Neural crest cell (in vitro differentiated cells): ENCODE measurements at places on chromosomes 5 and 9.

GRCh38 chr9:87827341-87827740 is 55.3 kb upstream of the SPATA31E1 start:
- DNase-seq, result no peak

DNA sequence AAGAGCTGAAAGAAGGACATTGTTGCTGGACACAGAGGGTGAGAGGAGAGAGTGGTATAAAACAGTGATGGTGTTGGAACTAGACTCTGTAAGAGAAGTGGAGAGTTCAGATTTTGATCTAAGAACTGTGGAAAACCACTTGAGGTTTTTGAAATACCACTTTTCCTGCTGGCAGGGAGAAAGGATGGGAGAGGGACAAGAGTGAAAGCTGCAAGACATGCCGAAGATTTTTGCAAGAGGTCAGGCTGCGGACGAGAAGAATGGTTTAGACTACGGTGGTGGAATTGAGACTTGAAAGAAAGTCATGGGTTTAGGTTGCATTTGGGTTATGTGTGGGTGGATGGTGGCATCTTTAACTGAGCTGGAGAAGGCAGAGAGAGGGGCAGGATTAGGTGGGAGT is 202.2 kb upstream of the RPS23 start:
- no peak for DNase-seq

DNA sequence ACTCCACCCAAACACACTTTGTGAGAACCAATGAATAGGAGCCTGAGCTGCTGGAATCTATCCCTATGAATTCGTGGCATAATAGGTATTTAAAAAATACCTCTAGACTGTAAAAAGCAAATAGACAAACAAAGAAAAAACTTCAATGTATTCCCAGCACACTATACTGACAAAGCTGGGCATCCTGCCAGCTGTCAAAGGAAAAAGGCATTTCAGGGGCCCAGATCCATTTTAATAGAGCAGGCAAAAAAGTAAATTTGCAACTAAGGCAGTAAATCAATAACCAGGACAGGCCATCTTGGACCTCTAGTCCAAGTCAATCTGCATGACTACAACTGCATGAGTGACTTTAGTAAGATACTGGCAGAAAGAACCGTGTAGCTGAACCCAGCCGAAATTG is 25.6 kb upstream of the LARP1 start:
- DNase-seq, result no peak

DNA sequence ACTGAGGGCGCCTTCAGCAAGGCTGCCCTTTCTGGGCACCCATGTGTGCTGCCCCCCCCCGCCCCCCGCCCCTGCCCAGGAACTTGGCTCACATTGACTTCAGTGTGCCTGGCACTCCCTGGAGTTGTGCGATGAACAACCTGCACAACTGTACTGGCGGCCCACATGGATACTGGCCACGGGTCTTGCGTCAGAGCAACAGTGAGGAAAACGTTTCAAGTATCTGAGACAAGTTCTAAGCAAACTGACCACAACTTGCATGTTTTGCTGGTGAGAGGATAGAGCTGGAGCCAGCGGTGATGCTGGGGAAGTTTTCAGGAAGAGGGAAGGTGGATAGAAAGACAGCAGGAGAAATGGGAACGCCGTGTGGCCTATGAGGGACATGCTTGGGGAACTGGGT is 45.4 kb downstream of the HABP4 start:
- DNase-seq, result no peak

DNA sequence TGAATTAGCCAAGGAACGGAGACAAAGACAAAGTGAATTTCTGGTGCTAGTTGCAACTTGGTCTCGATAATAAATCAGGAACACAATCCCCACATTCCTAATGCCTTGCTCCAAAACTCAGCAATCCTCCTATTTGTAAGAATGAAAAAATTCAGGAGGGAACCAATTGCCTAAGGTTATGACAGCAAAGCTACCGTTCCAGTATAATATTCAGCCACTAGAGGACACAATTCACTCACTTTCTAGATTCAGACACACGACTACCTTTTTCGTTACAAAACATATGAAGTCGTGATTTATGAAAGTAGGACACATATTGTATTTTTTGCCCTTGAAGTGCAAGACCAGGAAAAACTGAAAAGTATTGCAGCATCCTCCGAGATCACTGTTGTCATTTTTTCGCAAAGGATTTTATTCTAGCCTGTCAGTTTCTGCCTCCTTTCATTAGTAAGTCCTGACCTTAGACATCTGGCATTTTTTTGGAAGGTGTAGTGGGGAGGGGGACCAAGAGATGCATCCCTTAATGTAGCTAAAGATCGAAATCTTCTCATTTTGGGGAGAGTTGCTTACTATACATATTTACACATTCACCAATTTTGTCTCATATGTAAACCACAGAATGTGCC is 133.1 kb downstream of the DOCK8 start:
- no peak for DNase-seq
